ENCODE measurements at places on chromosomes 1 and 21. TPM values are rescaled to one million over a fixed set of nuclear protein-coding genes. Genes with fewer than 3 reads are reported as not detected.

OR2G6 gene
- not detected for total RNA-seq

CFAP74 gene
- total RNA-seq, result 0.63 TPM

DNA sequence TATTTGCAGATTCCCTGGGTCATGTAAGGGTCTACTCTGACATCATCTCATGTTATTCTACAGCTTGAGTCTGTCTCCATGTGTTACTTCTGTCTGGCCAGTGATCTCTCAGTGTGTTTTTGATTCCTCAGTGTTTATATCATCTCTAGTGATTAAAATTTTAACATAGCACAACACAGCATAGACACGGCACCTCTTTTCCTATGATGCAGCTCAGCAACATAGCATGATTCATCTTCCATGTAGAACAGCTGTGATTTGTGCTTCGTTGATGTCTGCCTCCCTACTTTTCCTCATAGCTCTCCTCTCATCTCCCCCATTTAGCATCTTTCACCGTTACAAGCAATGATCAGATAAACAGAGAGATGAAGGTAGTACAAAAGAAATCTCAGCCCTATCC lies 163.9 kb upstream of the DPT start:
- no peak for DNase-seq

DNA sequence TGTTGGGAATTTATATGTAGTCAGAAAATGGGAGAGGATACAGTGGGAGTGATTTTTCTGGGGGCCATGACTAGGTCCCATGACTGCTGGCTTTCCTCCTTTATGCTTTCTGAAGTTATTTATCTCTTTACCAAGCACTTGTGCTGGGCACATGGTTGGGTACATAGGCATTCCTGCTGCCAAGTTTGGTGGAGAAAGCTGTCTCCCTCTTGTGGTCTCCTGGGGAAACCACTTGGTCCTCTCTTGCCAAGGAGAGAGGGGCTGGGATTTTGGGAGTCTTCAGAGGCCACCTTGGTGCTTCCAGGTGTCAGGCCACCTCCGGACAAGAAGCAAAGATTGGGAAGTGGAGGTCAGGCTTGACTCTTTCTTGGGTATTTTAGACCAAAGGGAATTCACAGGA lies 120.2 kb upstream of the KCNE2 start:
- peak; percentile 51 for DNase-seq

- DNase-seq, result no peak
Observed at GRCh38 chr1:42613803-42614131, 44.5 kb upstream of the PPIH start.

- no peak for DNase-seq
Observed at GRCh38 chr21:39176271-39176709, 7.0 kb downstream of the PSMG1 start.

OVAAL gene
- 1.1 TPM for total RNA-seq

Data from cardiac muscle cell (in vitro differentiated cells and primary cell).